ENCODE measurements at places on chromosomes 16 and 17.

DNA sequence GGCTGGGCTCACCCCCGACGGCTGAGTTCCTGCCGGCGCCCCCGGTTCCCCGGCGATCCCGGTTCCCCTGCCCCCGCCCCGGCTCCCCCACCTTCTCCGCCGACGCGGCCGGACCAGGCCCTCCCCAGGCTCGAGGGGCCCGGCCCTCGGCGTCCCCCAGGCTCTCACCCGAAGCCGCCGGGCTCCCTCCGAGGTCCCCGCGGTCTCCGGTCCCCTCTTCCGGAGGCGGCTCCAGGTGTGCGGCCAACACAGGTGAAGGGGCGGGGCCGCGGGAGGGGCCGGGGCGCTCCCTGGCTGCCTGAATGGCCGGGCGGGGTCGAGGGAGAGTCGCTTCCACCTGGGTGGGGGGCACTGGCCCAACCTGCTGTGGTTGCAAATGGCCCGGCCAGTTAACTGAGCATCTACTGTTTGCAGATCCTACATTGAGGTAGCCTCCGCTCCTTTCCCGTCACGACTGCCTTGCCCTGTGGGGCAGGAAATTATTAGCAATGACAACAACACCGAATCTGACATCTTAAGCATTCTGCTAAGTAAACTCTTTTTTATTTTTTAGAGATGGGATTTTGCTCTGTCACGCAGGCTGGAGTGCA, at the start of gene BICDL2:
BICDL2 (minus strand) TSS at position 219 of the 590 bp plus-strand sequence. CDS start 1,448 bp downstream, outside the sequence.
- no peak for DNase-seq

DNA sequence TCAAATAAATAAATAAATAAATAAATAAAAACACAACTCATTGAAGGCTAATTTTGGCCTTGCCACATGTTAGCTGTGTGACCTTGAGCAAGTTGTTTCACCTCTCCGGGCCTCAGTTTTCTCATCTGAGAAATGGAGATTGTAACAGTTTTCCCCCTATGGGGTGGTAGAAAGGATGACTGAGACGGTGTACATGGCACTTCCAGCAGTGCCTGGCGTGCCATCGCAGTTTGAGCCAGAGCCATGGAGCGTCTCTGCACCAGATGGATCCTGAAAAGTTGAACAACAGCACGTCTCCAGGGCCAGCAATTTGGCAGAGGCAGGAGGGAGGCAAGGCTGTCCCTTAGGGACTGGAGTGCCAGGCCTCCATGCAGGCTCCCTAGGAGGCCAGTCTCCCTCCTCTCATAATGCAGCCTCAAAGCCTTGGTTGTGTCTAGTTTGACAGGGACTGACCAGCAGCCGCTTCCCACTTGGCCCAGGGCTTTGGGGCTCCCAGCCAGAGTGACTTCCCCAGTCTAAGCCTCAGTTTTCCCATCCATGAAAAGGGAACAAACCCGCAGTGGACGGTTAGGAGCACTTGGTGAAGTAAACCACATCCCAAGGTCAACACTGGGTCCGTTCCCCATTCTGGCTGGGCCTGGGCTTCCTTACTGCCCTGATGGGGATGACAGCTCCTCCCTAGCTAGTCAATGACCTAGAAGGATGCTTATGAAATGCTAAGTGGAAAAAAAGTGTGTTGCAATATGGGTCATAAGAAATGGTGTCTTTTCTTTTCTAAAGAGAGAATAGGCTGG, 19.3 kb downstream of the SOCS1 start:
- DNase-seq: peak; percentile 59

DNA sequence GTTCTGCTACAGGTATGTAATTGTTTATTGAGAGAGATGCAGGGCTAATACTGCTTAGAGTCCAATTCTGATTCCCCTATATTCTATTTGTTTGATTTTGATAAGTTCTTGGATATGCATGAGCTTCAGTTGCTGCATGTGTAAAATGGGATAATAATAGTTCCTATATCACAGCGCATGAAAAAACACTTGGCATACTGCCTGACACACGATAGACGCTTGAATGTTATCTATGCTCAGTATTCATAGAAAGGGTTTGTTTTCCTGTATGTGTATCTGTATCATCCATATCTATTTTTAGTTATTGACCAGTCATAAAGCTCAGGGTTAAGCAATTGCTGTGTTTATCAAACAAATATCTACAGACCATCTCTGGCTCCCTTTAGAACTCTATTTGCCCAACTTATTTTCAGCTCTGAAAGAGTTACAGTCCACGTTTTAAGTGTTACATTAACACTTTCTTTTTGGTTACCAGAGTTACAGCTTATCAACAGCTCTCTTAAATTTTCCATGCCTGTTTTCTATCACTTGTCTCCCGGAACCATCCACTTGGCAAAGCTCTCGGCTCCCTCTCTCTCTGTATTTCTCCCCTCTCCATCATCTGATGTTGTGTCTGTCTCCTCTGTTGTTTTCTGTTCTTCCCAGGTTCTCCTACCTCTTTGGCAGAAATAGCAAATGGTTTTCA, 334.8 kb downstream of the CBLN1 start:
- DNase-seq: no peak

GRCh38 chr16:84482001-84482891, 22.2 kb downstream of the MEAK7 start:
- no peak for DNase-seq

DNA sequence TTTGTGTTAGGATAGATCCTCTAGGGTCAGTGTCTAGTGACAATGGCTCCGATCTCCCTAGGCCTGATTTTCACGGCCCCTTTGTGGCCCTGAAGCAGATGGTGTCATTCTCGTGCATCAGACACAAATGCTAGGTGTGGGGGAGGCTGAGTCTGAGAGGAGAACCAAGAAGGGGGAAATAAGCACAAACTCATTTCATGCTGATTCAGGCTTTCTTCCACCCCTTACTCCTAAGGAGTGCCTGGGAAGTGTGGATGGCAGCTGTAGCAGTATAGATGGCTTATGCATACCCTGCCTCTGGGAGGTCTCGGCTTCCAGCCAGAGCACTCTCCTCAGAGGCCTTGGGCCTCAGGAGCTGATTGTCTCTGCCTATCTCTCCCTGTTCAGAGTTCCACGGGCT, 1.8 kb upstream of the WNK4 start:
- no peak for DNase-seq

DNA sequence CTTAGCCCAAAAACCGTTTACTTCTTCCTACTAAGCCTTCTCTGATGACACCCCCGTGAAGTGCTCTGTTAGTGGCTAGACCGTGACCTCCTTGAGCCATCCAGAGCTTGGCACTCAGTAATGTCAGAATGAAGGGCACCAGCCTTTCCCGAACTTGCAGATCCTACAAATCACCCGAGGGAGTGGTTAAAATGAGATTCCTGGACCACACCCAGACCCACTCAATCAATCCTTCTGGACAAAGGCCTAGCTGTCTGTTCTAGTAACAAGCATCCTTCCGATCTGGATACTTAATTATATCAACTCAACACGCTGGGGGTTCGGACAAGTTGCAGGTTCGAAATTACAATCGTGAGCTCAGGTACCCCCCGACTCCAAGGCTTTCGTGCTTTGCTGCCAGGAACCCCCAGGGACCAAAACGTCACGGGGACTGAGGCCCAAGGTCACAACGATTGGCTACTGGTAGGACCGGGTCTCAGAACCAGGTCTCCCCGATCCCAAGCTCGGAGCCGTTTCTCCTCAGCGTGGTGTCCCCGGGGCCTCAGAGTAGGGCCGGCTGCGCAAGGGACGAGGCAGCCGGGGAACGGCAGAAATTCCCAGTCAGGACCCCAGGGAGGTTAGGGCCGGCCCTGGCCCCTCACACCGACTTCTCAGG, 527 bp downstream of the CIAPIN1 start:
- DNase-seq: peak; percentile 45

- no peak for DNase-seq
Measured at GRCh38 chr16:88976366-88977017, 515 bp downstream of the CBFA2T3 start.

GRCh38 chr17:49414271-49414621, 436 bp downstream of the PHB1 start:
- DNase-seq: no peak

DNA sequence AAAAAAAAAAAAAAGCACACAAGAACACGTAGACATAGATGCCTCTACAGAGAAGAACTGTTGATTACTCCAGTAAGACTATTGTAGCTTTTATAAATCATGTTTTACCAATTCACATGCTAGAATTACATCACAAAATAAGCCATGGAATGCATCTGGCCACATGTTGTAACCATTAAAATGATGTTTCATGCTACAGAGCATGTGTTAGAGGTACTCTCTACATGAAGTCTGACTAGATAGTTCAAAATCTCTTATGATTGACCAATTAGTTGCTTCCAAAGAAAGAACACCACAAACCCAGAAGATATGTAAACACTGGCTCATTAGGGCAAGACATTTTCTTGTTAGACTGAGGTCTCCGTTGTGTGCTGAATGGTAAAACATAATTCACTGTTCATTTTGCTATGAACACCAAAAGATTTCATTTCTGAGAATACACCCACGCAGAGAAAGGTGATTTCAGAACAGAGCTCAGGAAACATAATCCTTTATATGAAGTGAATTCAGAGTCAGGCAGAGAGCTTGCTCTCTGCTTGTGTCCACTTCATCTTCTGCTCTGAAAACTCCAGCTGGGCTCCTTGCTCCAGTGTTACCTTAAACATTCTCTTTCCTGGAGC, 411.4 kb upstream of the SOX9 start:
- no peak for DNase-seq

DNA sequence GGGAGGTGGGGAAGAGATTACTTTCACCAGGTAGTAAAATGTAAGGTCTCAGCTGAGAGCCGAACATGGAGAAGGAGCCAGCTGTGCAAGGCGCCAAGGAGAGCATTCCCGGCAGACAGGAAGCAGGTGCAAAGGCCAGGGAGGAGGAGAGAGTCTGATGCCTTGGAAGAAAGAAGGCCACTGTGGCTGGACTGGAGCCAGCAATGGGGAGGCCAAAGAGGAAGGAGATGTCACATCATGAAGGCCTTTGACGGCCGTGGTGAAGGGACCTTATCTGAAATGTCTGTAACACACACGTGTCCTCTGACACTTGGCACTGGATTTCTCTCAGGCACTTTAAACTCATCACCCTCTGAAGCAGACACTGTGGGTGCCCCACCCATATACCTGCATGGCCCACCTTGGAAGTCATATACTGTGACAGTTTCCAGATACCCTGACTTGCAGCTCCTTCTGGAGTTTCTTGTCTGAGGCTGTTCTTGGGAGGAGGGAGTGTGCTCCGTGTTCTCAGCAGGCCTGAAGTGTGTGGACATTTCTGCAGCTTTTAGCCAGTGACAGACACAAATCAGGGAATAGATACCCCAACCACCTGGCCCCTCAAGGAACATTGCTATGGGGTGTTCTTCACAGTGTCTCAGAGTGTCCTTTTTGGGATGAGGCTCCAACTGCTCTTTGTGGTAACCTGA, 1.9 kb upstream of the SLC5A2 start:
- DNase-seq: no peak

GRCh38 chr17:50076591-50077235, 18.4 kb upstream of the PDK2 start:
- DNase-seq: no peak

- no peak for DNase-seq
Measured at GRCh38 chr16:67762385-67762784, 43.3 kb upstream of the GFOD2 start.

DNA sequence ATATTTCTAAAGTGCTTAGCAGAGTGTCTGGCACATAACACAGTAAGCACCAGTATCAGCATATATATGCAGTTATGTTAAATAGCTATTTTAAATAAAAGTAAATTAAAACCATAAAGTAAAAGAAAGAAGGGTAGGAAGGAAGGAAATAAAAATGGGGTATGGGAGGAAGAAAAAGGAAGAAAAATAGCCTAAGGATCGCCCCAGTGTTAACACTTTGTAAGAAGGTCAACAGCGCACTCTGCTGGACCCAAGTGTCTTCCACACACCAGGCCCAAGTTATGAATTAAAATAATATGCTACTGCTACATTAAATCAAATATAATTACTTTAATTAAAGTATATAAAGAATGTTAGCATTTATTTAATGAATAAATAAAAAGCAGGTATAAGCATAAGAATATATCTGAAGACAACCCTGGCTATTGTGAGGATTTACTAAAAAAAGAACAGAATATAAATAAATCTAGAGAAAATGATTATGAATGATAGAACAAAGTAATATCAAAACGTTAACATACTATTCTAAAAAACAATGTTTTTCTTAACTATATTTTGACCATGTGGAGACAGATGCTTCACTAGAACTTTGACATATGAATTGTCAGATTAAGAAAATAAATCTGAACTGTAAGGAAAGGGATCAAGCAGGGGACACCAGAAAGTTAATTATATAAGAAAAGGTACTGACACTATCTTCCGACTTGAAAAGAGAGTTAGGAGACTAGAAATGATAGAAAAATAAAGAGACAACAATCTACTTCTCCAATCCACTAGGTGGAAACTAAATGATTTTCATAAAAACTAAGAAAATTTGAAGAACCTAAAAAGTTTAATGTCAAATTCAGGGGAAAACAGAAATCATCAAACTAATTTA, 25.9 kb downstream of the BRIP1 start:
- DNase-seq: peak; percentile 58

DNA sequence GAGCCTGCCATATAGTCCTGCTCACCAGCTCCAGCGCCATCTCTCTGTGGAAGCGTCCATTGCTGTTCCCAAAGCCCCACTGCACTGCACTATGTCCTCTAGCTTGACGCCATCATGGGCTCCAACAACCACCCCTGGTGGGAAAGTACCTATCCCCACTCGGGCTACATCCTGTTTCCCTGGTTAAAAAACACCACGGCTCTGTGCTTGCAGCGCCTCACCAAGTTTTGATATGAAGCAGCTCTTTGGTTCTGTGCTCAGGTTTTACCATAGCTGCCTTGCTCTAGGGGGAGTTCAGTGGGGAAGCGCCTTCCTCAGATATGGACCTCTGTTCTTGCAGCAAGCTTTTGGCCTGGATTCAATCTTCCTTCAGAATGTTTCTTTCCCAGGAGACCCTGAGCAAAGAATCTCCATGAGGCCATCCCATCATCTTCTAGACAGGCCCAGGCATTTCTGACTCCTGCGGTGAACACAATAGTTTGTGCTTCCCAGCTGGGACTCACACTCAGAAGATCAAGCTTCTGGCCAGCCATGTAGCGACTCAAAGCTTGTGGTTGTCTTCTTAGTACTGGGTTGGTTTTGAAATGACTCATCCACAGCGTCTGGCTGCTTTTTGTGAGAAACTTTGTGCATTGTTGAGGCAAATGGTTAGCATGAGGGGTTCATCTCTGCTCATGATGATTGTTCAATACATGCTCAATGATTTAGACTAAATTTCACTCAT, 39.5 kb downstream of the DYNLRB2 start:
- peak; percentile 73 for DNase-seq

GRCh38 chr17:81119223-81120148, 45.8 kb upstream of the PVALEF start:
- DNase-seq: peak; percentile 91

DNA sequence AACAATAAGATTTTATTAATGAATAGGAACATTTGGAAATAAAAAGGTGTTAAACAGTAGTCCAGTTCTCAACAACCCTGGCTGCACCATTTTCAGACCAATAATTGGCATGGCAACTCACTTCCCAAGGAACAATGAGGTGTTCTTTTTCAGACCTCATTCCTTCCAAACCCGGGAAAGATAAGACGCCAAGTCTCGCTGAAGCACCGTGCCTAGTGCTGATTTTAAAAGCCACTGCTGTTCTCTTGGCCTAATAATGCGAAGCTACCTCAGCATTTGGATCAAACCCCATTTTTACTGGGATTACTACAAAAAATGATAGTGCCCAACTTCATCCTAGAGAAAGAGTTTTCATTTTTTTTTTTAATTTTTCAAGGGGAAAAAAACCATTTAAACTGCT, 75.2 kb upstream of the NOL11 start:
- no peak for DNase-seq

- DNase-seq: no peak
Measured at GRCh38 chr17:37389160-37389559, 13.4 kb downstream of the C17orf78 start.

GRCh38 chr17:80284631-80285030, 24.0 kb downstream of the RNF213 start:
- no peak for DNase-seq

- DNase-seq: peak; percentile 97
Measured at GRCh38 chr17:17041571-17042383, 480 bp upstream of the MPRIP start.
